ENCODE measurements at places on chromosomes 16 and 17.

- DNase-seq = peak; percentile 38
Measured at GRCh38 chr16:2963723-2964474, at the start of gene KREMEN2. KREMEN2 (plus strand) TSS chr16:2964275; CDS start chr16:2964521, 246 bp downstream.

DNA sequence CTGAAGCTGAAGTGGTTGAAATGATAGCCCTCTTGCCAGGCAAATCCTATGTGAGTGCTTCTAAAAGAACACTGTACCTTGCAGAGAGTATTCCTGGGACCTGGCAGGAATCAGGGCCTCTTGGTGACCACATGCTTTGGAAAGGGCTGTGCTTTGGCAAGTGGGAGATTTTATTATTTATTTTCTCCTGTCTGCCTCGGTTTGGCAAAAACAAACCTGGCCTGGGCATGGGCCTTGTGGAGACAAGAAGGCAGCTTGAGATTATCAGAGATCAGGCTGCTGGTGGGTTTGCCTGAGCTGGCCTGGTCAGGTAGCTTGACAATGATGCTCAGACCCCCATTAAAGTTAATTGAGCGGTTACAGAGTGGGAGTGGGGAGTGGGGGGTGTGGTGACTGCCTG, 24.6 kb downstream of the ABCC1 start:
- no peak for DNase-seq

GRCh38 chr17:55717898-55718735, 4.5 kb downstream of the TMEM100 start:
- DNase-seq = peak; percentile 72

DNA sequence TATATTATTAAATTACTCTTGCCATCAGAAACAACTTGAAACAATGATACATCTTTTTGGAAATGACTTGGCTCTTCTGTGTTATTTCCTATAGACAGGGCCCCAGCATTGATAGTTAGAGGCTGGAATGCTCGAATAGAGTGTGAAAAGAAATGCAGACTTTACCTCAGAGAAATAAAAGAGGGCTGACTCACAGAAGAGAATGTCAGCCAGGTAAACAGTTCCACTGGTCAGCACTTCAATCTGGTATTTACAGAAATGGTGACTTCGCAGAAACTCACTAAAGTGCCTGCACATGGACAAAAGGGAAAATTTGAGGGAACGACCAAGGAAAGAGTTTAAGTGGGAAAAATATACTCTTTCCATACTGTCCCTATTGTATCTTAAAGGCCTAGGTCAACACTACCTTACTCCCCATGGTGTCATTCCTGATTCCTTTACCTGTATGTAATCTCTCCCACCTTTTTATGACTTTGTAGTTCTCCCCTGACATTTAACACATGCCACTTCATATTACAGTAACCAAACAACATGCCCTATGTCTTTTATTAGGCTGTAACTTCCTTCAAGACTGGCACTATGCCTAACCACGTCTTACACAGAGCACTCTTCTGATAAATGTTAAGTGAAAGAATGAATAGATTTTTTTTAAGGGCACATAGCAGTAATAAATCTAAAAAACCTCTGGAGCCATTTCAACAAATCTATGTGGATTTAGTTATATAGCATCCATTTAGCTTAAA, 36.7 kb downstream of the AKAP10 start:
- no peak for DNase-seq

GRCh38 chr17:31114956-31115555, 20.3 kb downstream of the NF1 start:
- no peak for DNase-seq

DNA sequence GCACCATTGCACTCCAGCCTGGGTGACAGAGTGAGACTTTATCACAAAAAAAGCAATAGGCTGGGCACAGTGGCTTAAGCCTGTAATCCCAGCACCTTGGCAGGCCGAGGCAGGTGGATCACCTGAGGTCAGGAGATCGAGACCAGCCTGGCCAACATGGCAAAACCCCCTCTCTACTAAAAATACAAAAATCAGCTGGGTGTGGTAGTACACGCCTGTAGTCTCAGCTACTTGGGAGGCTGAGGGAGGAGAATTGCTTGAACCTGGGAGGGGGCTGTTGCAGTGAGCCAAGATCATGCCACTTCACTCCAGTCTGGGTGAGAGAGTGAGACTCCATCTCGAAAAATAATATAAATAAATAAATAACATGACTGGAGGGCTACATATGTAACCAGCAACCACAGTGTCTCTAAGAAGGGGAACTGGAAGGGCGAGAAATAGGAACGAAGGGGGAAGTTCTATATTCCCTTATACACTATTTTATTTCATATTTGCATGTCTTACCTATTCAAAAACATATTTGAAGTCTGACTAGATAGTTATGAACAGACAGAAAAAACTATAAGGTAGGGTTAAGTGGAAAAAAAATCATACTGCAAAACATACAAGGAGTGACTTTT, 25.9 kb downstream of the MYH11 start:
- no peak for DNase-seq

DNA sequence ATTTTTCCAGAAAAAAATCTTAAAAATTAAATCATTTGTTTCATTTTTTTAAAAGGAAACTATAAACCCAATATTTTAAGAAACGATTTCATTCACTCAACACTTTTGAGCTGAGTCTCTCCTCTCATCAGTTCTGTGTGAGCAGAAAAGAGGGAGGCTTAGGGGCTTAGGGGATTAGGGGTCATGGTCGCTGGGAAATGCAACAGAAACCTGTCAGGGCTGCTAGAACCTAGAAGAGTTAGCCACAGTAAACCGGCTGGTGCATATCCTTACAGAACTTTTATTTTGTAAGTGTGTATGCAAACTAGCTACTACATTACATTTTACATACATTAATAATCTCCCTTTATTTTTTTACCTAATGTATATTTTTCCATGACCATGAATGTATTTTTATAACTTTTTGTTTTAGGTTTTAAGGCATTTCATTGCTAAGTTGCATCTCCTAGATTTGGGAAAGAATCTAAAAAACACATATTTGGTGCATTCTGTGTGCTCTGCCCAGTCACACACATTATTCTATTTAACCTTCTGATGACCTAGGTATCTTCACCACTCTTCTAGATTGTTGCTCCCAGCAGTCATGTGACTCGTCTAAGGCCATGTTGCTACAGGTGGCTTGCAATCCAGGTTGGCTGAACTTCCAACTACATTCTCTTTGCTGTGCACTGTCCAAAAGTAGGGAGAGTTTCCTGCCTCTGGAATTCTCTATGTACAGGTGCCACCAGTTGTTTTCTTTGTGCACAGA, 24.4 kb downstream of the TBC1D3B start:
- DNase-seq = no peak

DNA sequence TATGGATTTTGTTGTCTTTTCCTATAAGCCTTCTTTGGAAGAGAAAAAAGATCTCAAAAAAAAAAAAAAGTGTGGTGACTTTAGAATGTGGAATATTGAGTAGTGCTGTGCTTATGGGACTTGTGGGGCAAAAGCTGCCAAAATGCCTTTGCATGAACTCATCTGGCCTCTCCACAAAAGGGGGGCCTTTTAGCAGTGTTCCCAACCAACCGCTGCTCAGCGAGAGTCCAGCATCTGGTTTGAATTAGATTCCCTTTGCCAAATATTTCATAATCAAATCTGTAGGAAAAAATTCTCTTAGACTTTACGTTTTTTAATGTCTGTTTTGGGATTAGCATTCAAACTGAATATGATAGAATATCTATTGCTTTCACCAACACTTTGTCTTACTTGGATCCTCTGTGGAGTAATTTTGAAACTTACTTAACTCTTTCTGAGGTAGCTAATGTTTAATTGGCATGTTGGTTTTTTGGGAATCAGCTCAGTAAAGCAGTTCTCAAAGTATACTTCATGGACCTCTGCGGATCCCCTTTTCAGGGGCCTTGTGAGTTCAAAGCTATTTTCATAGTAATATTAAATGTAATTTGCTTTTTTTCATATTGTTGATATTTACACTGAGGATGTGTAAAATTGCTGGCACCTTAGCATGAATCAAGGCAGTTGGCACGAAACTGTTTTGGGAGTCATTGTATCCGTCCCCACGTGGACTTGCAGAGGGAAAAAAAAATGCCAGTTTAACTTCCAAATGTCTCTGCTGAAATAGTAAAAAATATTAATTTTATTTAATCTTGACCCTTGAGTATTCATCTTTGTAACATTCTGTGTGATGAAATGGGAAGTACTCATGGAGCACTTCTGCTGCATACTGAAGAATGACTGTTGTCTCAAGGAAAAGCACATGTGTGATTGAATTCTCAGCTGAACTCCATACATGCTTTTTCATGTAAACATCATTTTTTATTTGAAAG, 34.7 kb upstream of the VPS4A start:
- DNase-seq = no peak

GRCh38 chr17:77602062-77602746, 356.3 kb upstream of the TNRC6C start:
- DNase-seq = no peak

- DNase-seq = peak; percentile 14
Measured at GRCh38 chr17:78925662-78926555, 722 bp upstream of the TIMP2 start.

- no peak for DNase-seq
Measured at GRCh38 chr17:32871746-32872145, 5.2 kb downstream of the MYO1D start.

GRCh38 chr17:13638855-13639458, 37.2 kb upstream of the HS3ST3A1 start:
- DNase-seq = no peak

DNA sequence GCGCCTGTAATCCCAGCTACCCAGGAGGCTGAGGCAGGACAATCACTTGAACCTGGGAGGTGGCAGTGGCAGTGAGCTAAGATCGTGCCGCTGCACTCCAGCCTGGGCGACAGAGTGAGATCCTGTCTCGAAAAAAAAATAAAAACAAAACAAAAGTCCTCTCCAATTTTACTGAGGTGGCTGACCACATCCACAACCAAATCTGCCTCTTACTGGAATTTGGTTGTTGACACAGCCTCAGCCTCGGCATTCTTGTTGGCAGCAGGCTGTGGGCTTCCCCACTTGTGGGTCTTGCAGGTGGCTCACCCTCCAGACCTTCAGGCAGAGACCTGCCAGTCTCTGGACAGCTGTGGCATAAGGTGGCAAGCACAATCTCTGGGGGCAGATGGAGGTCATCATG, 15.6 kb downstream of the B4GALNT2 start:
- DNase-seq = no peak

DNA sequence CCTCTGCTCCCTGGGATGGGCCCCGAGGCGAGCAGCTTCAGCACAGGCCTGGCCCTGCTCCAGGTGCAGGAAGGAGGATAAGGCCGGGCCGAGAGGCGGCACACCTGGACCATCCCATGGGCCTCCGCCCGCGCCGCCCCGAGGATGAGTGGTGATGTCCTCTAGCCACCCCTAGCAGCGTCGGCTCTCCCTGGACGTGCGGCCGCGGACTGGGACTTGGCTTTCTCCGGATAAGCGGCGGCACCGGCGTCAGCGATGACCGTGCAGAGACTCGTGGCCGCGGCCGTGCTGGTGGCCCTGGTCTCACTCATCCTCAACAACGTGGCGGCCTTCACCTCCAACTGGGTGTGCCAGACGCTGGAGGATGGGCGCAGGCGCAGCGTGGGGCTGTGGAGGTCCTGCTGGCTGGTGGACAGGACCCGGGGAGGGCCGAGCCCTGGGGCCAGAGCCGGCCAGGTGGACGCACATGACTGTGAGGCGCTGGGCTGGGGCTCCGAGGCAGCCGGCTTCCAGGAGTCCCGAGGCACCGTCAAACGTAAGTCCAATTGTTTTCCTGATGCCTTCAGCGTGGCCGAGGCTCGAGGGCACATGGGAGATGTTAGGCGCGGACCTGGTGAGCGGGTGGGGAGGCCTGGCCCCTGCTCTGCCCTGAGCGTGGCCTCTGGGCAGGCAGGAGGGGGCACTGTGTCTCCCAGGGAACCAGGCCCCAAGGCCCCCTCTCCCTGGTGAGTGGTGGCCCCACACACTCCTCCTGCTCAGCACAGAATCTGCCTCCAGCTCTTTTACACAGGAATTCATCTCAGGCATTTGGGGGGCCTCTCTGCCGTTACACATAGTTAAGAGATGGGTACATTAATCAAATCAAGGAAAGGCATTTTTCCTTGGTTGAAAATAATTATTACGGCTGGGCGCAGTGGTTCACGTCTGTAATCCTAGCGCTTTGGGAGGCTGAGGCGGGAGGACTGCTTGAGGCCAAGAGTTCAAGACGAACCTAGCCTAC, 855 bp downstream of the TMEM204 start:
- no peak for DNase-seq

DNA sequence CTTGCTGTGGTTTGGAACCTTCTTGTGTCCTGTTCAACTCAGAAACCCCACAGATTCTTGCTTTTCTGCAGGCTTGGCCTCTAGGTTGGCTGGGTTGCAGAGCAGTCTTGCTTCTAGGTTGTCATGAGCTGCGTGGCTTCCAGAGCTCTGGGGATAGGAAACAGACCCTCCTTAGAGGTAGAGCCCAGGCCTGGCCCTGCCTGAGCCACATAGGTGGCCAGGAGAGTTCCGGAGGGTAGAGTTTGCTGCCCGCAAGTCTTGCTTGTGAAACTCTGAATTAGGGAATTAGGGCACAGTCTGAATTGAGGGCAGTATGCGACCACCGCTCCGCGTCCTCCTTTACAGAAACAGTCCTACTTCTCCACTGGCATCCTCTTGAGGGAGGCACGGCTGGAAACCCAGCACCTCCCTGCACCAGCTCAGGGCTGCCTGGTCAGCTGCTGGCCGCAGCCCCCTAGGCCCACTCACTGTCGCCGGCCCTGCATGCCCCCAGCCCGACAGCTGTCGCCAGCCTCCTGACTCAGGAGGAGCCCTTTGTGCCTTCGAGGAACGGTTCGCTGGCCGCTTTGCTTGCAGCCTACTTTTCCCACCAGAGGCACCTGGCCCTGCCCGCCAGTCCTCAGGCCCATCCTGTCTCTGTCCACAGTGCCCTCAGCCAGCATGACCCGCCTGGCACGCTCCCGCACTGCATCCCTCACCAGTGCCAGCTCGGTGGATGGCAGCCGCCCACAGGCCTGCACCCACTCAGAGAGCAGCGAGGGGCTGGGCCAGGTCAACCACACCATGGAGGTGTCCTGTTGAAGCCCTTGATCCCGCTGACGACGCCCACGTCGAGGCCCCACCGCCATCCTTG, 4.3 kb upstream of the SETD6 start:
- DNase-seq = no peak
